ENCODE measurements at places on chromosomes 11 and 22. TPM values are rescaled to one million over a fixed set of nuclear protein-coding genes. Genes with fewer than 3 reads are reported as not detected.
A peak's percentile ranks its signal among the peaks of the same experiment; 100 is the strongest.

GRCh38 chr22:27799827-27800249 lies 1.7 kb downstream of the MN1 start:
- no peaks in the 10 kb centered on the region for H3K36me3 ChIP-seq
- no peak overlapping the region for H3K4me3 ChIP-seq
- DNase-seq = no peak
- no peak overlapping the region for H3K27ac ChIP-seq
- H3K27me3 ChIP-seq = peaks cover 11% of the 10 kb centered on the region

Gene OR51B6
- total RNA-seq = not detected

GRCh38 chr11:118619444-118620197 lies 12.2 kb downstream of the PHLDB1 start:
- peak; percentile 97 for DNase-seq
- peak overlapping the region; percentile 87 for H3K27ac ChIP-seq
- H3K36me3 ChIP-seq = peaks cover 32% of the 10 kb centered on the region
- H3K27me3 ChIP-seq = peaks cover 4% of the 10 kb centered on the region

DNA sequence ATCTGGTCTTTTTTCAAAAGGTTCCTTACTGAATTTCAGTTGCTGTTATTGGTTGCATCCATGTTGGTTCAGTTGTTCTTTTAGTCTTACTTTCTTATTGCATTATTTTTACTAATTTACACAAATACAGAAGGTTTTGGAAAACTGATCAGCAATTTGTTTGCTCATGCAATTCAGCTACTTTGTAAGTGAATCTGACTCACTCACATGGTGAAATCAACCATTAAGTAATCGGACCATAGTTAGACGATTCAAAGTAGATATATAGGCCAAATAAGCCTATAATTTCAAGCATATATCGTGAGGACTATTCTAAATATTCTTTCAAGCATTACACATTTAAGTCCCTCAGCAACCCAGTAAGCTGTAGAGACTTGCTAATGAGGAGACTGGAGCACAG lies 41.7 kb downstream of the CCDC83 start:
- H3K27ac ChIP-seq = no peak overlapping the region
- H3K4me1 ChIP-seq = peaks cover 31% of the 10 kb centered on the region
- no peaks in the 10 kb centered on the region for H3K36me3 ChIP-seq
- peaks cover 2% of the 10 kb centered on the region for H3K27me3 ChIP-seq

Gene MAPK11
- total RNA-seq = 7.9 TPM

DNA sequence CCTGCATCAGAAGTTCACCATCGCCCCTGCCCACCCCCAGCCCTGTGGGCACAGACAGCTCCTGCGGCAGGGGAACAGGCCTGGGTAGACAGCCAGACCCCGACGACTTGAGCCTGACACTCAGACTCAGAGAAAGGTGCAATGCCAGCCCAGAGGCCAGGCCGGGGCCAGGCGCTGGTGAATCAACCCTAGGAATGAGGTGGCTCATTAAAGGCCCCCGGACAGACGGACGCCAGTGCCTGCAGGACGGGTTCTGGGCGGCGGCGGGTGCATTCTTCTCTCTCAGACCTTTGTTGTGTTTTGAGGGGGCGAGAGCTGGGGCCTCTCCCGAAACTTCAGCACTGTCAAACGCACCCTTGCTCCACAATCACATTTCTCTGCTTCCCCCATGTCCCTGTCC lies 5.6 kb downstream of the OVOL1 start:
- no peak overlapping the region for H3K4me3 ChIP-seq
- no peaks in the 10 kb centered on the region for H3K36me3 ChIP-seq
- H3K27me3 ChIP-seq = peaks cover 24% of the 10 kb centered on the region
- no peak for DNase-seq
- H3K27ac ChIP-seq = no peak overlapping the region

DNA sequence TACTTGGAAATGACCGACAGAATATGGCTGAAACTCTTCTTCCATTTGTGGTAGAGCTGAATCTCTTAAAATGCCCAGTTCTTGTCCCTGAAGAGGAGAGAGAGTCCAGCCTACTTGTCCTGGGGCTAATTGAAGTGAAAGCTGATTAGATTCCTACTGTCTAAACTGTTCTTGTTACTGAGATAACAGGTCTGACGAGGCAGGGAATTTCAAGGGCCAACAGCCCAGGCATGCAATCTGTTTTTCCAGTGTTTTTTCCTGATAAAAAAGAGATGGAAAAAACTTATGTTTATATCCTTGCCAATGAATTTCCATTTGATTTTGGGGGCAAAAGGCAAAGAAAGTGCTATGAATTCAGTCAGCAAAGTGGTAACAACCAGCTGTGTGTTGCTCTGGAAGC lies 195.5 kb downstream of the ETS1 start:
- no peaks in the 10 kb centered on the region for H3K4me1 ChIP-seq
- H3K27ac ChIP-seq = no peak overlapping the region
- H3K4me3 ChIP-seq = no peak overlapping the region
- no peaks in the 10 kb centered on the region for H3K36me3 ChIP-seq
- DNase-seq = no peak

Gene DDB1
- total RNA-seq = 282 TPM

Gene DEPDC5
- total RNA-seq = 12.2 TPM

Gene TMEM191B
- total RNA-seq = 1.1 TPM

DNA sequence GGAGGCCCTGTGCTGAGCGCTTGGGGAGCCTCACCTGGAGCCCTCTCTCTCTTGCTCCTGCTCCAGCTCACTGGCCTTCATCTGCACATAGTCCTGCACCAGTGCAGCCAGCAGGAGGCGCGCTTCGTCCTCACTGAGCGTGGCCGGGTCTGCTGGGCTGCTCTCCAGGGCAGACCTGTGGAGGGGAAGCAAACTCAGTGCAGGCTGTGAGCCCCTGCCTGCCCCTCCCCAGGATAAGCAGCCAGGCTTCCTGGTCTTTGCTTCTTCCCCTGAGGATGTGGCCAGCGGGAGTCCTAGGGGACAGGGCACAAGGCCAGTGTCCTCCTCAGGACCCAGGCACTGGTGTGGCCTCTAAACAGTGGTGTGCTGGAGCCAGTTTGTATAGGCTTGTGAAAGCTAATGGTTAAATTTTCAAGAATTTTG lies 2.2 kb downstream of the CALCA start:
- peaks cover 11% of the 10 kb centered on the region for H3K4me1 ChIP-seq
- peak; percentile 20 for DNase-seq
- no peak overlapping the region for H3K4me3 ChIP-seq

- H3K27me3 ChIP-seq = peaks cover 2% of the 10 kb centered on the region
- no peak overlapping the region for H3K4me3 ChIP-seq
- DNase-seq = no peak
- peaks cover 24% of the 10 kb centered on the region for H3K4me1 ChIP-seq
- H3K36me3 ChIP-seq = no peaks in the 10 kb centered on the region
These were observed 51.7 kb downstream of the CHRDL2 start for GRCh38 chr11:74679513-74679865.

DNA sequence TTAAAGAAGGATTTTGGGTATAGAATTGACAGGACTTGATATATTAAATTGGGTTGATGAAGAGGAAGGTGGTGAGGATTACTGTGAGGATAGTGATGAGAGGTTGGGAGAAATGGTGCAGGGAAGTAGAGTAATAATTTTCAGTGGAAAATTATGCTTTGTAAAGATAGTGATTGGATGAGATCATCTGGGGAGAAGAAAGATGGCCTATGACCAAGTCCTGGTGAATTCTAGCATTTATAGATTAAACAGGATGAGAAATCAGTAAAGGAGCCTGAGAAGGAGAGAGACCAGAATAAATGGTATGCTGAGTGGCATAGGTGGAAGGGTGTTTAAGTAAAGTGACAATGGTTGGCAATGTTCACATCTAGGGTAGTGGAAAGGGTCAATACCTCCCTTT lies 15.0 kb downstream of the IPO7 start:
- H3K4me1 ChIP-seq = peaks cover 59% of the 10 kb centered on the region
- peak overlapping the region; percentile 34 for H3K4me3 ChIP-seq
- DNase-seq = peak; percentile 28

GRCh38 chr11:122240638-122241037 lies 124.6 kb upstream of the BLID start:
- no peak overlapping the region for H3K4me3 ChIP-seq
- H3K27ac ChIP-seq = no peak overlapping the region
- no peak for DNase-seq
- no peaks in the 10 kb centered on the region for H3K27me3 ChIP-seq
- peaks cover 22% of the 10 kb centered on the region for H3K4me1 ChIP-seq

DNA sequence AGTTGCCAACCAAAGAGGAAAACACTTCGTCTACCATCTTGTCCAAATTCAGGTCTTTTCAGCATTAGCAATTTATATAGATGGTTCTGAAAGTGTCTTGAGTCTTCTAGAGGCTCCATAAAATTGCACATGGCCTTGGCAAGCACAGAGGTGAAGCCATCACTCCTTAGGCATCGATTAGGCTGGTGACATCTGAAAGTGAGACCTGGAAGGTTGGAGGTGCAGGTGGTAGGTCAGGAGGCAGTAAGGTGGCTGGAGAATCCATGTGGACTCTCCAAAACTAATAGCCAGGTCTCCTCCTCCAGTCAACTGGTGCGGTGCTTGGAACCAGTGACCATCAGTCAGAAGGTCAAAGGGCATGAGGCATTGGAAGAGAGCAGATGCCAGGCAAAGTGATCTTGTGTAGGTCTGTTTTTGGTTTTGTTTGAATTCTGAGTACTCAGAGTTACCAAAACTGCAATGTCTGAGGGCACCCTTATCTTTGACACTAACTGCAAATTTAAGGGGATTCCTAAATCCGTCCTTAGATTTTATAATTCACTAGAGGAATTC lies 6.6 kb upstream of the APOL2 start:
- no peak for DNase-seq
- H3K4me1 ChIP-seq = peaks cover 16% of the 10 kb centered on the region
- H3K27ac ChIP-seq = no peak overlapping the region
- H3K4me3 ChIP-seq = no peak overlapping the region

Gene CCDC73
- total RNA-seq = not detected

- no peak overlapping the region for H3K4me3 ChIP-seq
- H3K27ac ChIP-seq = peak overlapping the region; percentile 80
- peaks cover 49% of the 10 kb centered on the region for H3K4me1 ChIP-seq
- peaks cover 2% of the 10 kb centered on the region for H3K27me3 ChIP-seq
These were observed 46.9 kb upstream of the OR4B1 start for GRCh38 chr11:48169717-48170116.

Gene AQP11
- 1.6 TPM for total RNA-seq

Gene NLRP6
- total RNA-seq = not detected

- H3K4me3 ChIP-seq = no peak overlapping the region
- H3K27me3 ChIP-seq = peaks cover 4% of the 10 kb centered on the region
- H3K27ac ChIP-seq = no peak overlapping the region
- H3K36me3 ChIP-seq = no peaks in the 10 kb centered on the region
- H3K4me1 ChIP-seq = no peaks in the 10 kb centered on the region
These were observed 39.3 kb downstream of the SGSM1 start for GRCh38 chr22:24845041-24845898.

DNA sequence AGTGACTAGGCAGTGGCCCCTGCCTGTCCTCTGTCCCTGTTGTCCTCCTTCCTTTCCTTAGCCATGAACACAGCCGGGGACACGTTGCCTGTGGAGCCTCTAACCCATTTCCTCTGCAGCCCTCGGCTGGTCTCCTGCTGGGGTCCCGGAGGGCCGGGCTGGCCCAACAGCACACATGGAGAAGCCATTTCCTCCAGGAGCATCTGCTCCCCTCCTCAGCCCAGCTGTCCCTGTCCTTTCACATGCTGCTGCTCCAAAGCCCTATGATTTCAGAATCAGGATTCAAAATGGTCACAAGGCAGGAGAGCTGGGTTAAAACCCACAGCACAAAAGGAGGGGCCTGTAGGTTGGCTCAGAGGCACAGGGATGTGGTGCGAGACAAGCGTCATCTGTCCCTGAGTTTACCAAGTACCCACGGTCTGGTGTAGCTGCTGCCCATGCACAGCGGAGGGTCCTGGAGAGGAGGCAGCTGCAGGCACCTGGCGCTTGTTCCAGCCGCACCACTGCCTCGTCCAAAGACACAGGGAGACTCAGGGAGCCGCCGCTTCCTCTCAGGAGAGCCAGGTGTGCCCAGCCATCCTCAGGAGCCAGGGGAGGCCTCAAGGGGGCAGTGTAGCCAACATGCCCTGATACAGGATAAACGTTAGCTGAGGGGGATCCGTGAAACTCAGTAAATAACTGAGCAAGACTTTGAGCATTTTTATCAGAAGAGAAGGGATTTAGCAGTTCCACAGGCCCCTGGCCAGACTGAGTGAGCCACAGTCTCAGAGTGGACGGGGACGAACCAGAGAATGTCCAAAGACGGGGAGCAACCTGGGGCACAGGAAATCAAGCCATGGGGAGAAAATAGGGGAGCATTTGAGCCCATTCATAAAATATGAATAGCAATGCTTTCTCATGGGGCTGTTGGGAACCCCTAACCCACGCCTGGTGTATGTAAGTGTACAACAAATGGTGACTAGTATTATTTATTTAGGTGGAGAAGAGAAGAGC lies 3.9 kb upstream of the VSIG10L2 start:
- H3K27me3 ChIP-seq = peaks cover 26% of the 10 kb centered on the region
- no peak for DNase-seq
- H3K4me3 ChIP-seq = no peak overlapping the region
- H3K36me3 ChIP-seq = no peaks in the 10 kb centered on the region

Gene MS4A14
- total RNA-seq = not detected

Gene CHRDL2
- not detected for total RNA-seq

- H3K36me3 ChIP-seq = no peaks in the 10 kb centered on the region
- H3K27me3 ChIP-seq = no peaks in the 10 kb centered on the region
- peak overlapping the region; percentile 61 for H3K4me3 ChIP-seq
- H3K4me1 ChIP-seq = peaks cover 23% of the 10 kb centered on the region
- peak overlapping the region; percentile 24 for H3K27ac ChIP-seq
- DNase-seq = peak; percentile 20
These were observed 47.1 kb upstream of the CTSC start for GRCh38 chr11:88384669-88385005.

DNA sequence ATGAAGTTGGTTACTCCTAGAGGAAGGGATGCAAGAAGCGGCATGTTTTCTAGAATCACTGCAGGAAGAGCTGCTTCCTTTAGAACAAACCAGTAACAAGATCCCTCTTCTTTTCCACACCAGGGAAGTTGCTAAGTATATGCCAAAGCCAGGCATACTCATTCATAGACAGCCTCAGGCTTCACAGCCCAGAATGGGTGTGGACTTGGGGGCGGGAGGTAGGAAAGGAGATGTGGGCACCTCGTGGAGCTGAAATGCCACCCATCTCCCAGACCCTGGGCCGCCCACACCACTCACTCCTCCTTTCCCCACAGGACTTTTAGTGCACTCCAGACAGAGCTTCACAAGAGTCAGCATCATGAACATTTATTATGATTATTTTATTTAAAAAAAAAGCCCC lies 16.0 kb upstream of the TMEM121B start:
- H3K4me3 ChIP-seq = no peak overlapping the region
- H3K27me3 ChIP-seq = no peaks in the 10 kb centered on the region
- DNase-seq = no peak
- no peak overlapping the region for H3K27ac ChIP-seq
- H3K36me3 ChIP-seq = peaks cover 8% of the 10 kb centered on the region

- no peak overlapping the region for H3K27ac ChIP-seq
- peaks cover 2% of the 10 kb centered on the region for H3K27me3 ChIP-seq
- no peak overlapping the region for H3K4me3 ChIP-seq
- no peak for DNase-seq
These were observed 16.9 kb upstream of the ALG8 start for GRCh38 chr11:78156127-78156844.

Gene ZP1
- not detected for total RNA-seq

GRCh38 chr22:31344256-31344577 lies 1.9 kb downstream of the PATZ1 start:
- H3K4me3 ChIP-seq = peak overlapping the region; percentile 80
- no peak overlapping the region for H3K27ac ChIP-seq
- peaks cover 2% of the 10 kb centered on the region for H3K27me3 ChIP-seq
- peaks cover 19% of the 10 kb centered on the region for H3K36me3 ChIP-seq
- DNase-seq = no peak
